CMK (cell line): ENCODE measurements at places on chromosomes 3 and 15.

DNA sequence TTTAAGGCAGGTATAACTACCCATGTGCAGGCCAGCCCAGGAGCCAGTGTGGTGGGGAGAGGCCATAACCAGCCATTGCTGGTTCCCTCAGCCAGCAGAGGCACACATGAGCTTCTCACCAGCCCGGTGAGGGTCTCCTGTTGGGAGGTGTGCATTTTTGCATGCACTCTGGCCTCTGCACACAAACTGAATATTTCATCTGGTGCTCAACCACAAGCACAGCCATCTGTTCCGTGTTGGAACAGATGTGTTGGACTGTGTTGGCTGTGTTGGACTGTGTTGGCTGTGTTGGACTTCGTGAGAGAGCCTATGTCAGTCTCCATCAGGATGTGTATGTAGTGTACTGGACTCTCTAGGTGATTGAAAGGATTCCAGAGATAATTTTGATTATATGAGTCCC lies 67.2 kb downstream of the RPL39L start:
- no peak for DNase-seq

- DNase-seq, result no peak
Observed at GRCh38 chr3:24479816-24480215, 14.8 kb downstream of the THRB start.

DNA sequence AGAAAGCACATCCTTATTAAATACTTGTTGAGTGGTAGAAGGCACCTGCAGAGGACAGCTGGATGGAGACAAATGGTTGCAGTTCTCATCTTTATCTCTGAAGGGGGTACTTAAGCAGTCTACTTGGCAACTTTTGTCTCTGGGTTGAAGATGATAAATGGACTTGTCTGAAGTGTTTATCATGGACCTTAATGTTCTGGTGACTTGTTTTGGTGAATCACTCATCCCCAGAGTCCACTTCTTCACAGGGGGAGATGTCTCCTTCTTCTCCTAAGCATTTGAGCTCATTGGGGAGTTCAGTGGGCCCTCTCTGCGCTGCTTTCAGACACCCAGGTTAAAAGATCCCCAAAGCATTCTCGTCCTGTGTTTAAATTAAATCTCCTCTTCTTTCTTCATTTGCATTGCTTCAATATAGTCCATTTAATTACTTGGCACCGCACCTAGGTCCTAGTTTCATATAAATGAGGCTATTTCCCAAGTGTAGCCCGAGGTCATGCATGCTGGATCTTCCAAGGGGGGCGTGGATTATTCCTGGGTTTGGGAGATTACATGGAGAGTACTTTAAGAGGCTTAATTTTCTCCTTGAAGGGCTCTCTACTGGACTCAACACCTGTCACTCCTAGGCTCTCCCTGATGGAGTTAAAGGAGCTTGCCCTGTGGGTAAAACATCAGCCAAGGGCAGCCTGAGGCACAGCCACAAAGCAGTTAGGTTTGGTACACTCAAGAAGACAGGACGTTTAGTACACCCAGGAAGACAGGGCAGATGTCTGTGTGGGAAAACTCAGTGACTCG lies 239.3 kb upstream of the C2CD4B start:
- no peak for DNase-seq

DNA sequence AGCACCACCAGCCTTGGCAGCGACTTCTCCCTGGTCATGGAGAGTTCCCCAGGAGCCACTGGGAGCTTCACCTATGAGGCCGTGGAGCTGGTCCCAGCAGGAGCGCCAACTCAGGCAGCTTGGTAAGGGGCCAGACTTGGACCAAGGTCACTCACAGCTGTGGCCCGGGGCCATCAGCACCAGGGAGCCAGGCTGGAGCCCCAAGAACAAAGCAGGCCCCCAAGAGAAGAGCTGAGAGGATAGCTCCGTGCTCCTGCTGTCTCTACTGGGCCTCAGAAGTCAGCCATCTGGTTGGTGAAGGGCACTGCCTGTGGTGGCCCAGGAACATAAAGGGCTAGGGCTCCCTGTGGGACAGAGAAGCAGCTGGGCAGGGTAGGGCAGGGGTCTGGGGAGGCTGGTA lies 14.7 kb upstream of the CPNE9 start:
- DNase-seq, result no peak

DNA sequence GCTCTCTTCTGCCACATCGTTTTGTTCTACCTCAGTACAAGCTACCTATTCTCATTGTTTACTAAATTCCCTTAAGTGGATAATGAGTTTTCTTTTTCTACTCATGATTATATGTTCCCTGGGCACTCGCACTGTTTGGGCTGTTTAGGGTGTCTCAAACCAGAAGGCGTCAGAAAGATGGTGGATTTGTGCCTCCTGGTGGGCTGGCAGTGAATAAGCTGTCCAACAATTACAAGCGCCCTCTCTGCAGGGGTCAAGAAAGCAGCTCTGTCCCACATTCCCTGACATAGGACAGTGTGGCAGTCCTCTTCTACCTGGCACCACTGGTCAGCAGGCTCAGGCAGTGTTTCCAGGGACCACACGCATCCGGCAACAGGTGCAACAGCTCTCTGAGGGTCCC lies 173.4 kb upstream of the PPP2R3A start:
- no peak for DNase-seq

DNA sequence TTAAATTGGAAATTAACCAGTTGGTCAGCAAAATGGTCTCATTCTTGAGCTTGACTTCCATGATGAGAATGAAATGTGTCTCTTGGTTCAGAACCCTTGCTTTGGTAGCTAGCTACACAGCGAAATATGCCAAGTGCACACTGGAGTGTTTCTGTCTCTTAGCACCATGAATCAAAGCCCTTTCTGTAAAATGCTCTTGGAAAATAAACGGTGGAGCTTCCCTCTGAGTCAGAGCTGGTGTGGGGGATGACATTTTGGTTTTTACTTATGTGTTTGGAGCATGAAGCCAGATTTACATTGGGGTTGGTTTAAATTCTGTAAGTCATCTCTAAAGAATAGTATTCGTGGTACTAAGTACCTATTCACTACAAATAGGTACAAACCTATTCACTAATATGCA lies 85.1 kb upstream of the NANOGP8 start:
- DNase-seq, result no peak

DNA sequence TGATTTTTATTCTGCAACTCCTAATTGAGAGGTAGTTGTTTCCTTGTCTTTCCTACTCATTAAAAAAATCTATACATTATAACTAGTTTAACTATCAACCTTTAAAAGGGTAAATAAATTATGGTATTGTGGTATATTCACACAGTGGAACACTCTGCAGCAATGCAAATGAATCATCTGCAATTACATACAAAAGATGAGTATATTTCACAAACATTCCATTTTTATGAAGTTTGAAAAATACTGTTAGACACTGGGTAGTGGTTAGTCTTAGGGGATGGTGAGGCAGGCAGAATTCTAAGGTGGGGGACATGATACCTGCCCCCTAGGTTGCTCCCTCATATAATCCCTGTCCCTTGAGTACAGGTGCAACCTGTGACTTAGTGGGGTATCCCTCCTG lies 44.0 kb upstream of the MAGI1 start:
- DNase-seq, result no peak

- no peak for DNase-seq
Observed at GRCh38 chr3:127461286-127461910, 129.1 kb downstream of the TPRA1 start.

GRCh38 chr15:42544853-42545629 lies 3.6 kb downstream of the LRRC57 start:
- no peak for DNase-seq

DNA sequence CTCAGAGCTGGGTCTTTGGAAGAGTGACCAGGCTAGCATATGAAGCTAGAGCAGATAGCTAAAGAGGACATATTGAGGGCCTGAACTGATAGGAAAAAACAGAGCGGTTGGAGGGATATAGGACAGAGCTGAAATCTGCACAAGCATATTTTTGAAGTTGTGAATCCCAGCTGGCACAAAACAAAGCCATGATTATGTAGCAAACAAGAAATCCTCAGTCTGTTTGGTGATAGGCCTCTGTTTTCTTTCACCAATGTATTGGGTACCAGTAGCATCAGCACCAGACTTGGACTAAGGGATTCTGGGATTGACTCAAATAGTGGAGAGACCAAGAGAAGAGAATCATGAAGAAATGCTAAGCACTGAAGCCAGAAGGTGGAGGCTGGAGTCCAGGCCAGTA lies 151.0 kb downstream of the FAM43A start:
- no peak for DNase-seq
